ENCODE measurements at places on chromosomes 4 and X.

DNA sequence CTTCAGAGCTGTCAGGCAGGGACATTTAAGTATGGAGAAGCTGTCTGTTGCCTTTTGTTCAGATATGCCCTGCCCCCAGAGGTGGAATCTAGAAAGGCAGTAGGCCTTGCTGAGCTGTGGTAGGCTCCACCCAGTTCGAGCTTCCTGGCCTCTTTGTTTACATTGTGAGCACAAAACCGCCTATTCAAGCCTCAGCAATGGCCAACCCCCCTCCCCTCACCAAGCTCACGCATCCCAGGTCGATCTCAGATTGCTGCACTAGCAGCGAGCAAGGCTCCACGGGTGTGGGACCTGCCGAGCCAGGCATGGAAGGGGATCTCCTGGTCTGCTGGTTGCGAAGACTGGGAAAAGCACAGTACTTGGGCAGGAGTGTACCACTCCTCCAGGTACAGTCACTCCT lies 59.3 kb downstream of the ZNF674 start:
- DNase-seq, result no peak

GRCh38 chr4:109005523-109005922 lies 242.7 kb upstream of the ETNPPL start:
- no peak for DNase-seq

- DNase-seq, result no peak
Observed at GRCh38 chrX:12967711-12968465, 7.0 kb upstream of the TMSB4X start.

DNA sequence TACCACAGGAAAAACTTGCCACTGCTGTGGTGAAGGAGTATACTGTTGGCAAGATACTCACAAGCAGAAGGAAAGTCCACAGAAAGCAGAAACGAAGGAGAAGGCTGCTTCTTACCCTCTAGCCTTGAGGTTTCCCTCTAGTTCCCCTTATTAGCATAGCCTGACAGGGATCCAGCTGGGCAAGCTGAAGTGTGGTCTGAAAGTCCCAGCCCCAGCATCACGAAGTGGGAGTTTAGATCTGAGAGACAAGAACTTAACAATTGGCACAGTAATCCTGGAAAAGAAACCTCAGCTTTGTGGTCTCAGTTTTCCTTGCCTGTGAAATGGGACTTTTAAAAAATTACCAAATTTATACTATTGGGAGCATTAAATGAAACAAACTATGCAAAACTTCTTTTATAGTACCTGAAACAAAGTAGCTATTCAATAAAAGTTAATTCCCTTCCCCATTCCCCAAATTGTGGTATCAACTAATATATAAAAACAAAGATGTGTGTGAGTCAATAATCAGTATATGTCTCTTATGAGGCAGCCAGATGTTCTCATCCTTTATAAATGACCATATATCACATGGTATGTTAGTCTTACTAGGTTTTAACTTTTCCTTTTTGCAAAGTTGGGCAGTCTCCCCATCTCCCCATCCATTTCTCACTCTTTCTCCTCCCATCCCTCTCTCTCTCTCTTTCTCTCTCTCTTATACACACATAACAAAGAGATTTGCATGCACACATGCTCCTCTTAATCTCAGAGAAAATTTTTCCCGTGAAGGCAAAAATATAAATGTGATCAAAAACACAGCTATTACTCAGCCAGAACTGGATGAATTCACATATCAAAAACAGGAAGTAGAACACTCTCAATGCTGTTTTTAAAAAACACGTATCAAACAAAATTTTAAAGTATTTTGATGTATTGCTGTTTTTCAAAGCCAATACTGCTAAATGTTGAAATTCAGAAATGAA lies 57.8 kb downstream of the SCFD2 start:
- DNase-seq, result no peak

GRCh38 chrX:115232933-115233496 lies 881 bp downstream of the LRCH2 start:
- DNase-seq, result no peak

DNA sequence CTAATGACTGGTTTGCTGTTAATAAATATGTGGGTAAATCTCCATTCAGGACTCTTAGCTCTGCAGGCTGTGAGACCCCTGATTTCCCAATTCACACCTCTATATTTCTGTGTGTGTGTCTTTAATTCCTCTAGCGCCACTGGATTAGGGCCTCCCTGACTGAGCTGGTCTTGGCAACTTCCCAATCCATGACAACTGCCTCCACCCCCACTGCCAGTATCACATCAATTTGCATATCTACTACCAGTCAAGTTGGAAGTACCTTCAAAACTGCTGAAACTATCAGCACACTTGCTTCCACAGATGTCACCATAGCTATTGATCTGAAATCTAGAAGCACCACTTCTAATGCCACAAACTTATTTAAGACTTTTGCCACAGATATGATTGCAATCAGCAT lies 27.6 kb downstream of the OPRPN start:
- DNase-seq, result no peak

DNA sequence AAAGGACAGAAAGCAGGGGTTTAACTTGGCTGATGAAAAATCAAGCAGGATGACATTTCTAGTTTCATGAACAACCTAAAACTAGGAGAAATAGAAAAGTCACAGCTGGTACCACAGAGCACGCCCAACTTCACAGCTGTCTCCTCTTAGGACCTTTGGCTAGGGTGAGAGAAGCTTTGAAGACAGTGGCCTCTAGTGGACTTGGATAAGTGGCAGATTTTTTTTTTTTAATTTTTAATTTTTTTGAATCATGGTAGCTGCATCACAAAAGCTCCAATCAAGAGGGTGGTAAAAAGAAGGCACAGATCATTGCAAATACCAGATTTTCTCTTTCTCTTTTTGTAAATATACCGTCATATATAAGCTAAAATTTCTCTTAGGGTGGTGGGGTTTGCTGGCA lies 20.2 kb upstream of the MAP3K15 start:
- no peak for DNase-seq

DNA sequence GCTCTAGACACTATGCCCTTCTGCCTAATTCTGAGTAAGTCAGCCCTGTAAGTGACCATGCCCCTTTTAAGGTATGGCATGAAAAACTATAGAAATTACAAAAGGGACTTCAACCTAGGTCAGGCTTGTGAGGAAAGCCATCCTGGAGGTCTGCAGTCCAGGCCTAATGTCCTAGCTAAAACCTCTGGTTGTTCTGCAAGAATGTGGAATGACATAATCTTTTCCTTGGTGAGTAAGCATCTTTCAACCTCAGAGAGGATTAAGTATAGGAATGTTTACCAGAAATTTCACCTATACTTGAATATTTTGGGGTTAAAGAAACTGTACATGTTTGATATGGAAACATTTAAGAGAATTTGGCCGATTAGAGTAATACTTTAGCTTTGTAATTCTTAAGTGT lies 23.8 kb upstream of the HPSE start:
- DNase-seq, result no peak

Data from CD8-positive, alpha-beta memory T cell (primary cell).